ENCODE measurements at places on chromosomes 6 and 20. TPM values are rescaled to one million over a fixed set of nuclear protein-coding genes. Genes with fewer than 3 reads are reported as not detected.

Gene QRSL1
- total RNA-seq = 16.0 TPM

Gene ZBTB46
- 3.2 TPM for total RNA-seq

Gene GJA10
- total RNA-seq = not detected

Gene ZDHHC14
- 11.4 TPM for total RNA-seq

Gene GABRR1
- total RNA-seq = 0.21 TPM

Gene RIN2
- 105 TPM for total RNA-seq

Gene ARHGAP40
- not detected for total RNA-seq

Gene KCNQ2
- 0.27 TPM for total RNA-seq

Gene PGC
- total RNA-seq = not detected

DNA sequence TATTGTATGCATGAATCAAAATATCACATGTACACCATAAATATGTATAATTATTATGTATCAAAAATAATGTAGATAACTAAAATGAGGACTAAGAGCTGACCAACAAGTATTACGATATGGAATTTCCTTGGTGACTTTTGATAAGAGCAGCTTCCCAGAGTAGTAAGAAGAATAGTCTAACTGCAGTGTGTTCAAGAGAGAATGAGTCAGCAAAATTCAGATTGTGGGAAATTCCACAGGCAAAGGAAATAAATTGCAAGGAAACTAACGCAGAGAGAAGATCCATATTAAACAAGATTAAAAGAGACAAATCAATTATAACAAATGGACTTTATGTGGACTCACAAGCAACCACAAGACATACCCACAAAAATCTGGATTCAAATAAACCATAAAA lies 26.4 kb downstream of the FRK start:
- H3K27me3 ChIP-seq = no peaks in the 10 kb centered on the region
- no peaks in the 10 kb centered on the region for H3K4me1 ChIP-seq
- H3K27ac ChIP-seq = no peak overlapping the region
- no peak for DNase-seq

DNA sequence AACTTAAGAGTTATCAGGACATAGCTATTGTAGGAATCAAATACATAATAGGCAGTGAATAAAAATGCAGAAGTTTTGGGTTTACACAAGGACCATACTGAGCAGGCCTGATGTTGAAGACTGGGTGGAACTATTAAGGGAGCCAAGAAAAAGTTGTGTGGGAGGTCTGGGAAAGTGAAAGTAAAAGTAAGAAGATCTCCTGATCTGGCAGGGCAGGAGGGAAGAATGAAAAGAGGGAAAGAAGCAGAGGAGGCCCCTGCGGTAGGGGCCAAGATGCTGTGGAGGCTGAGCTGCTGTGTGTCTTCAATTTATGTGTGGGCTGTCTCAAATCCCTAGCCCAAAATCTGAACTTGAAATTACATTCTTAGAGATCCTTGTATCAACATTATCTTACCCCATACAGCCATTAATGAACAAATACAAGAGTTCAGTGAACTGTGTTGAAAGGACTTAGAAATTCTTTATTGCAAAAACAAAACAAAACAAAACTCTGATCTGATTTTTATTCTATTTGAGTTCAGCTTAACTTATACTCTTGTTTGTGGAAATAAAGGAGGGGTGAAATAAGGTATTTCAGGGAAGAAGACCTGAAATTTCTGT lies 1183.8 kb downstream of the HACE1 start:
- DNase-seq = no peak
- no peaks in the 10 kb centered on the region for H3K36me3 ChIP-seq
- H3K27ac ChIP-seq = no peak overlapping the region
- no peak overlapping the region for H3K4me3 ChIP-seq

GRCh38 chr6:17165383-17165782 lies 63.5 kb downstream of the STMND1 start:
- no peaks in the 10 kb centered on the region for H3K4me1 ChIP-seq
- H3K27ac ChIP-seq = no peak overlapping the region
- H3K27me3 ChIP-seq = no peaks in the 10 kb centered on the region
- no peak for DNase-seq
- no peaks in the 10 kb centered on the region for H3K36me3 ChIP-seq

GRCh38 chr6:42769836-42770235 lies 12.0 kb upstream of the BICRAL start:
- no peaks in the 10 kb centered on the region for H3K4me1 ChIP-seq
- H3K27ac ChIP-seq = no peak overlapping the region
- no peaks in the 10 kb centered on the region for H3K36me3 ChIP-seq

GRCh38 chr6:25388776-25389175 lies 109.6 kb downstream of the CARMIL1 start:
- no peaks in the 10 kb centered on the region for H3K36me3 ChIP-seq
- no peak overlapping the region for H3K27ac ChIP-seq
- H3K4me1 ChIP-seq = no peaks in the 10 kb centered on the region
- H3K27me3 ChIP-seq = no peaks in the 10 kb centered on the region
- H3K4me3 ChIP-seq = no peak overlapping the region

GRCh38 chr6:130776287-130776925 lies 50.8 kb upstream of the SMLR1 start:
- H3K4me3 ChIP-seq = no peak overlapping the region
- H3K27me3 ChIP-seq = no peaks in the 10 kb centered on the region
- no peaks in the 10 kb centered on the region for H3K4me1 ChIP-seq

GRCh38 chr20:15146948-15147347 lies 809.5 kb upstream of the FLRT3 start:
- no peak for DNase-seq
- H3K36me3 ChIP-seq = no peaks in the 10 kb centered on the region
- H3K27ac ChIP-seq = no peak overlapping the region
- no peaks in the 10 kb centered on the region for H3K27me3 ChIP-seq
- H3K4me1 ChIP-seq = no peaks in the 10 kb centered on the region
- H3K4me3 ChIP-seq = no peak overlapping the region

- DNase-seq = no peak
- H3K4me3 ChIP-seq = no peak overlapping the region
- H3K27ac ChIP-seq = no peak overlapping the region
- H3K36me3 ChIP-seq = no peaks in the 10 kb centered on the region
- H3K4me1 ChIP-seq = no peaks in the 10 kb centered on the region
These were observed 18.5 kb upstream of the WFDC10A start for GRCh38 chr20:45611054-45611453.

DNA sequence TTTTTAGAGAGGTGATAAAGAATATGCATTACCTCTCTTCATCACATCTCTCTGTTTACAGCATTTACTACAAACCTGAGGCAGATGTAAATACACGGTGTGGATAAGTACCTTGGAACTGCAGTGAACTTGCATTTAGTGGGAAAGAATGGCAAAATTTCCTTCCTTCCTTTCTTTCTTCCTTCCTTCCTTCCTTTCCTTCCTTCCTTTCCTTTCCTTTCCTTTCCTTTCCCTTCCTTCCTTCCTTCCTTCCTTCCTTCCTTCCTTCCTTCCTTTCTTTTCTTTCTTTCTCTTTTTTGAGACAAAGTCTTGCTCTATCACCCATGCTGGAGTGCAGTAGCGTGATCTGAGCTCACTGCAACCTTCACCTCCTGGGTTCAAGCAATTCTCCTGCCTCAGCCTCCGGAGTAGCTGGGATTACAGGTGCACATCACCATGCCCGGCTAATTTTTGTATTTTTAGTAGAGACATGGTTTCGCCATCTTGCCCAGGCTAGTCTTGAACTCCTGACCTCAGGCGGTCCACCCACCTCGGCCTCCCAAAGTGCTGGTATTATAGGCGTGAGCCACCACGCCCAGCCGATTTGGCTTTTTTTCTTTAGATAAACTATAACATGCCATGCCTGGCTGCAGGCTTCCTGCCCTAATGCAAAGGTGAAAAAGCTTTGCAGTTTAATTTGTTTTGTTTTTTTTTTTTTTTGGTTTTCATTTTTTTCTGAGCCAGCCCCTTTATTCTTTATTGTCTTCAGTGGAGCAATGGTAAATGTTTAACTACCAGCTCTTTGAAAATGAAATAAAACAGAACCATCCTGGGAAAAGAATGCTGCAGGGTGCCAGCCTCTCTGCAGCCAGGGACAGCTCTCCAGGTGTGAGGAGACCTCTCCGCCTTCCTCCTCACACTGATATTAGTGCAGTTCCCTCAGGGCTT lies 64.2 kb upstream of the NEDD9 start:
- no peaks in the 10 kb centered on the region for H3K36me3 ChIP-seq
- peak; percentile 72 for DNase-seq
- peak overlapping the region; percentile 71 for H3K27ac ChIP-seq
- H3K27me3 ChIP-seq = no peaks in the 10 kb centered on the region

- H3K36me3 ChIP-seq = no peaks in the 10 kb centered on the region
- no peaks in the 10 kb centered on the region for H3K27me3 ChIP-seq
- H3K4me1 ChIP-seq = no peaks in the 10 kb centered on the region
- no peak for DNase-seq
- no peak overlapping the region for H3K27ac ChIP-seq
These were observed 90.9 kb upstream of the ISM1 start for GRCh38 chr20:13130061-13130706.

DNA sequence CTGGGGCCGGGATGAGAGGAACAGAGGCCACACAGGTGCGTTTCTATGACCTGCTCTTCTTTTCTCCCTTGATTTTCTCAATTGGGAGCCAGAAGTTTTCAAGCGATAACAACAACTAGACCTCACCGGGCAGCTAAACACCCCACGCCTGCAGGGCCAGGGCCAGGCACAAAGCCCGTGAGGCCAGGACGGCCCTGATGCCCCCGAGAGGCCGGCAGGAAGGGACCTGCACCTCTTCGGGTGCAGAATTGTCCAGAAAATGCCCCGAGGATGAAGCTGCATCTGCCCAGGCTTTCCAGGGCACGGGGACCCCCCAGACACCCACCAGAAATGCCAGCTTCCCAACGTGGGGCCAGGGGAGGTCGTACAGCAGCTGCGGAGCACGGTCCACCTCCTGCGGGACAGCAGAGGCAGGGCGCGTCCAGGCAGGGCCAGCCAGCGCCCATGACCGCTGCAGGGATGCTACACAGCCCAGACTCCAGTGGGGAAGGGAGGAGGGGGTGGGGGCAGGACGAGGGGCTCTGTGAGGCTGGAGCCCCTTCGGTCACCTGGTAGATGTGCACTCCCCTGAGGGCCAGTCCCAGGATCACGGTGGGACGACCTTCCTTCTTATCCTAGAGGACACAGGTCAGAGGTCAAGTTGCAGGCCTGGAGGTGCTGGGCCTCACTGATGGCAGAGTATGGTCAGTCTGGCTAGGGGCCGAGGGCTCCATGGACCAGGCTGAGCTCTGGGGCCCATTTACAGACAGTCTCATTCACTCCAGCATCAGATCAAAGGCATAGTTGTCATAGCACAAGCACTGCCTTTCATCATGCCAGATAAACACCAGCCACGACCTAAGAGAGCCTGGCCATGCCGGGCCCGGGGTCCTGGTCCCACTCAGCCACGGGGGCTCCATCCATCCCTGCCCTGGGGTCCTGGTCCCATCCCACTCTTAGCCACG lies 16.4 kb downstream of the FRMD1 start:
- H3K36me3 ChIP-seq = no peaks in the 10 kb centered on the region
- no peak overlapping the region for H3K4me3 ChIP-seq
- no peak overlapping the region for H3K27ac ChIP-seq

DNA sequence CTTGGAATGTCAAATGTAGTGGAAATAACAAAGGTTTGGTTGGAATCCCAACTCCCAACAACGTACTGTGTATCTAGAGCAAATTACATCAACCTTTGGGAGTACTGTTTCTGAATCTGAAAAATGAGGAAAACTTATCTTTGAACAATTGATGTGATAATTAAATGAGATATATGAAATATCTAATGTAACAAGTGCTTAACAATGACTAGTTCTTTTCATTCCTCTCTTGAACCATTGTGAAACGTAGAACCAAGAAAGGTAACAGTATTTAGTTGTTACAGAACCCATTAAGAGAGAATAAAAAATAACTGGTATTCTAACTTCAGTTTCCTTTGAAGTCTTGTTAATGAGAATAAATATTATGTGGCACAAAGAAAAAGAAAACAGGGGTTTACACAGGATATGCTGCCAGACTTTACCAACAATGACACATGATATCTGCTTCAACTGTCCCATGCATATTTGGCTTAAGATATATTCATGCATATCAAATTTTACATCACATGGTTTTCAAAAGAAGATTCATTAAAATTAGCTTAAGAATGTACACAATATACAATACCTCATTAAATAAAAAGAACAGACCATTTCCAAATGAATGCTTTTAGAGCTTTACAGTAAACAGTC lies 111.8 kb downstream of the ATG5 start:
- no peak for DNase-seq
- no peak overlapping the region for H3K4me3 ChIP-seq
- no peaks in the 10 kb centered on the region for H3K27me3 ChIP-seq
- no peaks in the 10 kb centered on the region for H3K36me3 ChIP-seq

DNA sequence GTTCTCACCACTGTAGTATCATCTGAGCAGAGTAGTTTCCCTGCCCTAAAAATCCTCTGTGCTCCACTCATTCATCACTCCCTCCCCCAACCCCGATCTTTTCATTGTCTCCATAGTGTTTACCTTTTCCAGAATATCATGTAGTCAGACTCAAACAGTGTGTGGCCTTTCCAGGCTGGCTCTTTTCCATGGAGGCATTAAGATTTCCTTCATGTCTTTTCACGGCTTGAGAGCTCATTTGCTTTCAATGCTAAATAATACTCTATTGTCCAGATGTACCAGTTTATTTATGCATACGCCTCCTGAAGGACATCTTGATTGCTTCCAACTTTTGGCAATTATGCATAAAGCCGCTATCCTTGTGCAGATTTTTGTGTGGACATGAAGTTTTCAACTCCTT lies 235.8 kb downstream of the PHACTR1 start:
- no peak for DNase-seq
- H3K4me1 ChIP-seq = no peaks in the 10 kb centered on the region
- H3K4me3 ChIP-seq = no peak overlapping the region
- H3K36me3 ChIP-seq = no peaks in the 10 kb centered on the region
- H3K27ac ChIP-seq = no peak overlapping the region
